ENCODE measurements at places on chromosomes 6 and 20.

- DNase-seq = no peak
Measured at GRCh38 chr20:49461894-49462620, 20.4 kb downstream of the KCNB1 start.

DNA sequence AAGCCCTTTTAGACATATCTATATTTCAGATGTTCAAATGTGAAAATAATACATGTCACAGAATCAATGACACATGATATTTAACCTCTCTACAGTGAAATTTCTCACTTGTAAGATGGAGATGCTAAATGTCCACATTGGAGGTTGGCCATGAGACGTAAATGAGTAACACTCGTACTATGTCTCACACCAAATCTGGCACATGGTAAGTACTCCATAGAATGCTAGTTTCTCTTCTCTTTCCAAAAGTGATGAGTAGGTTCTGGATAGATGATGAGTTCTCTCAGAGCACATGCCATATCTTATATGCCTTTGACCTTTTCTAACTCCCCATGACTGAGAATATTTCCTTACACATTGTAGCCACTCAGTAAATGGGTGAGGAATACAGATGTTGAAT lies 17.7 kb downstream of the GFOD1 start:
- no peak for DNase-seq

GRCh38 chr6:8335896-8336295 lies 99.4 kb downstream of the SLC35B3 start:
- DNase-seq = no peak

GRCh38 chr6:162078667-162079066 lies 648.9 kb downstream of the PRKN start:
- no peak for DNase-seq

- peak; percentile 20 for DNase-seq
Measured at GRCh38 chr6:90079560-90080490, 185.6 kb downstream of the GJA10 start.

- peak; percentile 38 for DNase-seq
Measured at GRCh38 chr6:18263418-18264218, 712 bp downstream of the DEK start.

DNA sequence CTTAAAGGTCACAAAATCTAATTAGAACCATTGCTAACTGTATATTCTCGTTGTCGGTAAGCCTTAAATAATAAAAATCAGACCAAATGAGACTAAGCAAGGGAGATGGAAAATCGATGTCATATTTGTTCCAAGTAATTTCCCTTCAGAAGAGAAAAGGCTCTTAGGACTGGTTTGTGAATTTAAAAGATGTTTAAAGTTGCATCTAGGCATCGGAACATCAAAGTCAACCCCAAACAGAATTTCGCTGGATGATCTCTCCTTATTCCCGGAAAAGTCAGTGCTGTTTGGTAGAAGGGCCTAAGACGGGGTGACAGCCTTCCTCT lies 63.8 kb downstream of the NPEPL1 start:
- no peak for DNase-seq

DNA sequence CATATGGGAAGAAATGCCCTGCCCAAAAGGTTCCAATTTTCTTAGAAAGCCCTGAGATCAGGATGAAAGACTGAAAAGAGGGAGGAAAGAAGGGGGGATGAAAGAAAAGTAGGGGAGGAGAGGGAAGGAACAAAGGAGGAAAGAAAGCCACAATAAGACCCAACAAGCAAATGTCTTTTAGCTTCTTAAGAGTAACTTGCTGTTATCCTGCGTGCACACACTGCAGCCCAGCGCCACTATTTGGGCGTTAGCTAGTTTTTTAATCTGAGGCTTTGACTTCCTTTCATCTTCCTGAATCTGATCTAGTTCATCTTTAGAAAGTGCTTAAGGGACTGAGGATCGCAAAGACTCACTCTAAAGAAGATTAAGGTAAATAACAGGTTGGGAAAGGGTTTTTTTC lies 77.4 kb upstream of the HDDC2 start:
- no peak for DNase-seq

GRCh38 chr6:134331256-134331655 lies 13.3 kb upstream of the SGK1 start:
- DNase-seq = no peak

- peak; percentile 10 for DNase-seq
Measured at GRCh38 chr20:29873946-29874345, 1383.5 kb upstream of the DEFB115 start.

DNA sequence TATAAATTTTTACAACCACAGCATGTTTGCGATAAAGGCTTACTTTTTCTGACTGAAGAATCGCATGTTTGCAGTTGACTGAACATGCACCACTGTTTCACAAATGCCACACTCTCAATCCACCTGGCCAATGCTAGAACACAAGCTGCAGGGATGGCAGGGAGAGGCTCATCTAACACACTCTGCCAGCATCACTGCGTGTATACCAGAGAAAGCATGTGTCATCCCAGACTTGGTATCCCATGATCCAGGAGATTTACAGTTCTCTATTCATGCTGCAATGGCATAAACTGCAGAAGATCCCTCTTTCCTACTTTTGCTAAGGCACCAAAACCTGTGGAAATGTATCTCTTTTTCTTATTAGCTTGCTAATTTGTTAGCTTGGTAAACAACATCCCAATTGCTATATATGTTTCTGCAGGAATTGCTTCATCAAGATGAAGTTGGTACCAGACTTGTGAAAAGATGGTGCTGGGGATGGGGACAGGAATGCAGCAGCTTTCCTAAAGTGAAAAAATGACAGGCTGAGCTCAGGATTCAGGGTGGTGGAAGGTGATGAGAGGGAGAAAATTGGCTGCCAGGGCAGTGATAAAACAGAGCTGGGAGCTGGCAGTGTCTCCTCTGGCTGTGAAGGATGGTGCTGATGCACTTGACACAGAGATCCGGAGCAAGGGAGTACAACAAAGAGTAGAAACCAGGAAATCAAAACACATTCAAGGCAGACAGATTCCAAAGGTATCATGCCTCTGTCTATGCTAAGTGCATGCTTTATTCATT lies 186.9 kb downstream of the HIVEP2 start:
- DNase-seq = no peak

DNA sequence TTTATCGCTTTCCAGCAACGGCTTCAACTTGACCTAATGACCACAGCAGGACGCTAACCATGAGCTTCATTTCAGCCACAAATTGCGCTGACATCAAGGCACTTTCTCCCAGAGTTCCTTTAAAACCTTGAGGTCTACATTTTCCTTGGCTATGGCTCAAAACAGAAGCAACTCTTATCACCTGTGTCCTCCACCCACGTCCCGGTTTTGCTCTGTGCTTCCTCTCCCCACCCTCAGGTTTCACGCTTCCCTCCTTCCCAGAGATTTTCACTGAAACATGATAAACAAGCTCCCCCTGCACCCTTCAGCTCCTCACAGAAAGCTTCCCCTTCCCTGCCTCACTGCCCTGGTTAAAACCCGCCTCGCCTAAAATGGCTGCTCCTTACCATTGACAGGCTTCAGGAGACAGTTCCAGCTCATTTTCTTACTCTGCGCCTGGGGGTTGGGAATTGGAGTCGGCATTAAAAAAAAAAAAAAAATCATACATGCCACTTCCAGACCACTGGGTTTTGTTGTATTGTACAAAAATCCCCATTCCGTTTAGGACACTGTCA lies 229.5 kb downstream of the UBE3D start:
- no peak for DNase-seq

- DNase-seq = peak; percentile 78
Measured at GRCh38 chr20:60057123-60057865, 99.1 kb downstream of the CDH26 start.

GRCh38 chr6:44129841-44130322 lies 2.5 kb downstream of the TMEM63B start:
- DNase-seq = no peak

- DNase-seq = no peak
Measured at GRCh38 chr6:168559574-168560098, 118.7 kb downstream of the SMOC2 start.

- no peak for DNase-seq
Measured at GRCh38 chr20:9036593-9036992, 32.3 kb upstream of the PLCB4 start.

DNA sequence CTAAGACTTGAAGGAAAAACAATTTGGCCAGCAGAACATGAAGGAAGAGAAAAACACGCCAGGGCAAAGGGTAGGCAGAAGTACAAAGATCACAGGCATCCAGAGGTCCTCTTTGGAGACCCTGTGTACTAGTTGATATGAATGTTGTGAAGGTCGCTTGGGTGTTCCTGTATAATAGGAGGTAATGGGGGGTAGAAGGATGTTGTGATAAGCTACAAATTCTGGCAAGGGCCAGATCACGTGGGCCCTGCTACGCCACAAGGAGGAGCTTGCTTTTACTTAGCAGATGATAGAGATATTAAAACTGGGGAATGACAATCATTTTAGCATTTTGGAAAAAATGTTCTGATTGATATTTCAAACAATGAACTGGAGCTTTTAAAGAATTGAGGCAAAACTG lies 878 bp upstream of the HLA-DMA start:
- no peak for DNase-seq

DNA sequence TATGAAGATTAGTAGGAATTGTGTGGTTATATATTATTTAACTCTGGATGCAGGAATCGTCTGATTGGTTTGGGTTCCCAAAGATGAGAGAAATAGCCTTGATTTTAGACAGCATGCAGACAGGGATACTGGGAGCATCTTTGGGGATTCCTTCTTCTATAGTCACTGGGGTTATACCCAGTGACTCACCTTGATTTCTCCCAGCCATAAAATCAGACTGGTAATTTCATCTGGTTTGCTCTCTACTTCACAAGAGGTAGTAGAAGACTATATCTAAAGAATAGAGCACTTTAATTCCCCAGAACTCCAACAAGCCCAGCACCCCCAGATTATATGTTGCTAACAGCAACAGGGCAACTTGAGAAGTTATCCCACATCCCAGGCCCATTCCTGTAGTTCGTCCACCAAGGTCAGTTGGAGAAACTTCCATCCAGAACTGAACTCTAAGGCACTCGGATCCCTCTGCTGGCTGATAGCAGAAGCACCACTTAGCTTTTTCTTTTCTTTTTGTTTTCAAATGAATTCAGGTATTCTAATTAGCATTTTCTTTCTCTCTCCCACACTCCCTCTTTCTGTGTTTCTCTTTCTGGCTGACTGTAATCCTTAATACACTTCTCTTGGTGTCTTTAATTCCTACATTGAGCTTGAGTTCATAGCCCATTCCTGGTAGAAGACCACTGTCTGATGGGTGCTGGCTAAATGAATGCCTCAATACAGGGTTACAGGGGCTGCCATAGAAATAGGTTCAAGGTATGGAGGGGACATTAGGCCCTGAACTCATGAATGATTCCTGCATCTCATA lies 20.4 kb upstream of the EFHC1 start:
- DNase-seq = peak; percentile 63

DNA sequence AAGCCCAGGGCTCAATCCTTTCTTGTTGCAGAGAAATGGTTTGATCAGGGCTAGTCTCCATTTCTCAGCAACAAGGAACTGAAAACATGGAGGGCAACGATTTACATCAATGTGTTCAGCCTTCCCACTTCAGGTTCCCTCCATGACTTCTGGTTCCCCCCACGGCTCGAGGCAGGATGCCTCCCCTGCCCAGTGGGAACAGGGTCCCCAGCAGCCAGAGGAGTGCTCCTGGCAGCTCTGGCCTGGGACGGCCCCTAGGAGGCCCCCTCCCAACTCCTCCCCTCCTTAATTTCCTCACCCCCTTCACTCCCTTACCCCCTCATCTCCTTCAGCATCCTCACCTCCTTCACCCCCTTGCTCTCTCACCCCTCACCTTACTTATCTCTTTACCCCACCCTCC lies 283.8 kb downstream of the CDC5L start:
- no peak for DNase-seq

DNA sequence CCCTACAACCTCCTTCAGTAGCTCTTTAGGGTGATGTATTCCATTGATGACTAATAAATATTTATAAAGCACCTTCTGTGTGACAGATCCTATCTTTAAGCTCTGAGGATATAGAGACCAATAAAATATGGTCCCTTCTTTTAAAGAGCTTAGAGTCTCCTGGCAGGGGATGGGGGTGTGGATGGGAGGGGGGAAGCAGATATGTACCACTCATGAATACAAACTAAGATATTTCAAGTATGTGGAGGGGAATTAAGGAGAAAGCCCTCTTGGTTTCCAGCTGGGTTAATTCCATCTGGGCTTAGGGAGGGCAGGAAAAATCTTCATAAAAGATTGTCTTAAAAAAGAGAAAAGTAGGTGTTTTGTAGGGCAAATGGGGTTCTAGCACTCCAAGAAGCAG lies 21.6 kb upstream of the FBXO9 start:
- DNase-seq = no peak

DNA sequence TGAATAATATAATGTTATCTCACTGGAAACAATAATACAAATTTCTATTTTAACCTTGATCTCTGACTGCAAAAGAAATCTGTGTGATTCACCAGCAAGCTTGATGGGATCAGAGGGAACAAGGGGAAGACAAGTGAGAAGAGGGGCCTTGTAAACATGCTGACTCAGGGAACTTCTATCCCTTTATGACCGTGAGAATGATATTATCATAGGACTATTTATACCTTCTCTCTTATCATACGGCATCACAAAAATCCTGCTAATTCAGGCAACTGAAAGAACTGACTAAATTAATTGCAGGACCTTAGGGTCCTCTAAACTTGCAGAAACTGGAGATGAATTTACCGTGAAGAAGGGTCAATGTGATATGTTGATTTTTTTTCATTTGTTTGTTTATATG lies 173.3 kb downstream of the PTPRK start:
- no peak for DNase-seq

GRCh38 chr6:3482869-3483268 lies 26.0 kb upstream of the SLC22A23 start:
- DNase-seq = no peak

DNA sequence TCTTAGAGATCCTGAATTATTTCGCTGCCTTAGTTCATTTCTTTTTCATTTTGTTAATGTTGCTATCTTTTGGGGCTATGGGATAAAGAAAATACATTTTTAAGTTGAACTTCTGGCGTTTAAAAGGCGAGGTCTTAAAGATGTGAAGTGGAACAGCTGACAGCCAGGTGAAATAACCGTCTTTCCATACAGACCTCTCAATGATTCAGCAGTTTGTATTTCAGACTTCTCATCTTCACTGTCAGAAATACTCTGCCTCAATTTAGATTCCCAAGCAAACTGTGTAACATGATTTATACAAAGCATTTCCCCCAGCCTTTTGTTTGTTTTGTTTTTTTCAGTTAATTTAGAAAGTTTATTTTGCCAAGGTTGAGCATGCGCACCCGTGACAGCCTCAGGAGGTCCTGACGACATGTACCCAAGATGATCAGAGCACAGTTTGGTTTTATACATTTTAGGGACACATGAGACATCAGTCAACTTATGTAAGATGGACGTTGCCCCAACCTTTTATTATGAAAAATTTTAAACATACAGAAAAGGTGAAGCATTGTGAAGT lies 40.0 kb downstream of the SLC9A8 start:
- no peak for DNase-seq

- no peak for DNase-seq
Measured at GRCh38 chr20:55500130-55500529, 505.2 kb downstream of the CBLN4 start.

All from CD4-positive, alpha-beta T cell treated with Interleukin-17A for 1 hour (primary cell).